ENCODE measurements at places on chromosomes 7 and 10.

DNA sequence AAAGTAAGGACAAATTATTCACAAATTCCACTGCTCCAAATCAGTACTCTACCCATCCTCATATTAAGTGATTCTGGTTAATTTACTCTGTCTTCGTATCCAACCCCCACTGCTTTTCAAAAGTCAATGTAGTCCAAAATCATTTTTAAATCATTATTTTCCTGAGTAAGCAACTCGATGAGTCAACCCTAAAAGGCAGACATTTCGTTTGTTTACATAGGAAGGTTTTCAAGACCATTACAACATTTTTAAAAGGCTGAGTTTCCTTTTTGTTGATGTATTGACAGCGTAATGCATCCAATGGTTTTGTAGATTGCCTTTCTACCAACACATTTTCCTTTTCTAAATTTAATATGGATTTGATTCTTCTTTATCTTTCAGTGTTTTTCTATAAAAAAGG is 523.0 kb upstream of the ANKRD30A start:
- DNase-seq: no peak

DNA sequence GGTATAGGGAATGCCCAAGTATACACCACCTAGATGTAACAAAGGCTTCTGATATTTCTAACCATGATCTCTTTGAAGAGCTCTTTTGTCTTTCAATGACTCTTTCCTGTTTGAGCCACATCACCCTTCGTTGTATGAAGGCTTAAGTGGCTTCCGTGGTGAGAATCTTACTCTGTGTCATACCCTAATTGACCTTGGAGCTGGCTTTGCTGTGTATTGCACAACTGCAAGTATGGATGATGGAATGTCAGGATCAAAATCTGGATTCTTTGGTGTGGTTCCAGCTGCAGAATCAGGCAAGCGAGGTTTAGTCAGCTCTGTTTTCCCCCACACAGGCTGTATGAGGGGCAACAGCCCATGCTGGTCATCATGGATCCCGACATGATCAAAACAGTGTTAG is 16.0 kb downstream of the CYP3A43 start:
- DNase-seq: no peak

DNA sequence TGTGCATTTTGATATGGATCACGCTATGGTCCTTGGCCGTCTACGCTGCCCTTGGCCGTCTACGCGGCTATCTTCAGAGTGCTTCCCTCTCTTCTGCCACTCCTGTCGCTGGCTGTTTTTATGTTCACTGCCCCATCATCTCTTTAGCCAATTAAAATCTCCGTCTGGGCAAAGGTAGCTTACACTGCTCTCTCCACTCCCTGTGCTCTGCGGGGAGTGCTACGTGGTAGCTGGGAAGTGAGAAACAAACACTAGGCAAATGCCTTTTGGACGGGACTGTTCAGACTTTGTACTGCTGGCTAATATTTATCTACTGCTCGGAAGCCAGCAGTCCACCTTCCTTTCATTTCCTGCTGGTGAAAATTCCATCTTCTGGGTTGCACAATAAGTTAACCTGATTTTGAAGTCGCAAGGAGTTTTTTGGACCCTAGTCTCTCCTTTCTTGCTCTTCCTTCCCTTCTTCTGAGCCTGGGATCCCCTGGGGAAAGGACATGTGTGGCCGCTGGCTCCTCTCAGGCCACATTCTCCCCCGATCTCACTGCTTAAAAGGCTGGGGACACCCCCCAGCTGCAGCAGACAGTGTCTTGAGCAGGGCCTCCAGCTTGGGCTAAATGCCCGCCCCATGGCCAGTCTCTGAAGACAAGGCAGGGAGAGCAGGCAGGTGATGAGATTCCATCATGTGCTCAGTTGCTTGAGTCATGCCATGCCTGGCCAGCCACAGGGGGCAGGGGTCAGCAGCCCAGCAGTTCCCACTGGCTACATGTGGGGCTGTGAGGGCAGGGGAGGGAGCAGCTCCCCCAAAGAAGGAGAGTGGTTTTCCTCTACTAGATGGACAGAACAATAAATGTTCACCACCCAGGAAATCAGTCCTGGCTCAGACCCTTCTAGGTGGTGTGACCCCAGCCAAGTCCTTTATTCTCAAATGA is 25.5 kb upstream of the RBM33 start:
- no peak for DNase-seq

GRCh38 chr10:48974510-48975156 is 35.0 kb upstream of the LRRC18 start:
- DNase-seq: no peak

GRCh38 chr10:89122433-89123051 is 84.6 kb downstream of the CH25H start:
- no peak for DNase-seq

DNA sequence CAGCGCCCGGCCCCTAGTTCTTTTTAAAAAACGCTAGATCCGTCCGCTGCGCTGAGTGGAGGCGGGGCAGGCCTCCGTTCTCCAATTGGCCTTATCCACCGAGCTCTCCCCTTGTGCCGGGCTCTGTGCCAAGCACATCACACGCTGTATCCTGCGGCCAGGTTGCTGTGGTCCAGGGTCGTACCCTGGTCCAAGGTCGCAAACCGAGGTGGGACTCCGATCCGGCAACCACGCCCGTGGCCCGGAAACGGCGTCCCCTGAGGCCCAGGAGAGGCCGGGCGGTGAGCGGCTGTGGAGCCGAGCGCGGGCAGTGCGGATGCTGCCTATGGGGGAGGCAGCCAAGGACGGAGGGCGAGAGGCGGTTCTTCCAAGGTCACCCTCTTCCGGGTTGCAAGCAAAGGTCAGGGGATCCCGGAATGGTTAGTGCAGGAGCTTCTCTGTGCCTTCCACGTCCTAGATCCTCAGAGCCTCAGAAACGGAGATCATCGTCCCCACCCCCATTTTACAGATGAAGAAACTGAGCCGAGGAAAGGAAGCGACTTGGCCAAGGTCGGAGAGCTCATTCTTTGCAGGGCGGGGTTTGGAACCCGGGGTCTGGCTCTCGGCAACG is 72.4 kb upstream of the LRRC4 start:
- no peak for DNase-seq

GRCh38 chr7:128000854-128001265 is 30.4 kb downstream of the LRRC4 start:
- no peak for DNase-seq

- DNase-seq: no peak
Measured at GRCh38 chr10:60271319-60272040, 118.2 kb downstream of the ANK3 start.

DNA sequence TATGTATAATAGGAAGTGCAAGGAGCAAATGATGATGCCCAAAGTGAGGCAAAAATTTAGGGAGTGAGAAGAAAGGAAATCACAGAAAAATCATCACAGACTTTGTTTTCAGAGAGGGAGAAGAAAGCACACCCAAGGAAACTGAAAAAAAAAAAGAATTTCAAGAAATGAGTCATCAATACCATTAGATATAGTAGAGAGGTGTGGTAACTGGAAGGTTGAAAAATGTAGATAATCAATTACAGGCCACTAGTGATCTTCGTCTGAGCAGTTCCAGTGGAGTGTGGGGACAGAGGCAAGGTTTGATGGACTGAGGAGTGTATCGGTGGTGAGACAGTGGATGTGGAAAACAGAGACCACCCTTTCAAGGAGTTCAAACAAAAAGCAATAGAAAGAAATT is 31.7 kb downstream of the ASB4 start:
- no peak for DNase-seq

DNA sequence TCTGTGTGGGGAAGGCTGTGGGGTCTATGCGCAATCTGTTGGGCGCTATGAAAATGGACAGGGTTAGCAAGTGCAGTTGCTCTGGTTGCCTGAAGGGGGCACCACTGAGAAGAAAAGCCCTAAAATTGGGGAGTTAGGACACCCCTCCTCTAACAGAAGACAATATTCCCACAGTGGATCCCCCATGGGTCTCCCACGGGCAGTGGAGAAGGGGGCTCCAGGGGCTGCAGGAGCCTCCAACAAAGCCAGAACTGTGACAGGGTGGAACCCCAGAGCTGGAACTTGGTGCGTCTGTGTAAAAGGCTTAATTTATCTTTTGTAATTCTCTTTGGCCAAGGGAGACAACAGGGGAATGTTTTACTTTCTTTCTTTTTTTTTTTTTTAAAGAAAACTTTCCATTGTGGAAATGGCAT is 12.5 kb upstream of the COL13A1 start:
- DNase-seq: no peak

- no peak for DNase-seq
Measured at GRCh38 chr10:33066558-33067236, 108.7 kb upstream of the ITGB1 start.

DNA sequence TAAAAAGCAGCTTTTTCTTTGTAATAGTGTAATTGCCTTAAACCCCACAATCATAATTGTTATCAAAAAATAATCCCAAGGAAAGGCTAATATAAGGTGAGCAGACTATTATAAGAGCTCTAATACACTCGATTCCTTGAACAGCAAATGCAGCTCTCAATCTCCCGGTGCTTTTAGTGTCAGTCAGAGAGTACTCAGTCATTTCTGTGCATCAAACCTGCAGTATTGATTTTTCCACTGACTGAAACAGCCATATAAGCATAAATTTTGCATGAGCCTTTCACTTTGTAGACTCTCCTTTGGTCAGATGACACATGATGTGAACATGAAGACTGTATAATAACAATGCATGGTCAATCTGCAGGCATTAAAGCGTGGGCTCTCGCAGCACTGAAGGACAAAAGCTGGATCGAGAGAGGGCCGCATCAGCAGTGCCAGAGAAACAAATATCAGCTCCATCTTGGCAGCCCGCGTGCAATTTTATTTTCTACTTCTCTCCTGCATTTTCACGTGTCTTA is 272.0 kb downstream of the POU6F2 start:
- no peak for DNase-seq

DNA sequence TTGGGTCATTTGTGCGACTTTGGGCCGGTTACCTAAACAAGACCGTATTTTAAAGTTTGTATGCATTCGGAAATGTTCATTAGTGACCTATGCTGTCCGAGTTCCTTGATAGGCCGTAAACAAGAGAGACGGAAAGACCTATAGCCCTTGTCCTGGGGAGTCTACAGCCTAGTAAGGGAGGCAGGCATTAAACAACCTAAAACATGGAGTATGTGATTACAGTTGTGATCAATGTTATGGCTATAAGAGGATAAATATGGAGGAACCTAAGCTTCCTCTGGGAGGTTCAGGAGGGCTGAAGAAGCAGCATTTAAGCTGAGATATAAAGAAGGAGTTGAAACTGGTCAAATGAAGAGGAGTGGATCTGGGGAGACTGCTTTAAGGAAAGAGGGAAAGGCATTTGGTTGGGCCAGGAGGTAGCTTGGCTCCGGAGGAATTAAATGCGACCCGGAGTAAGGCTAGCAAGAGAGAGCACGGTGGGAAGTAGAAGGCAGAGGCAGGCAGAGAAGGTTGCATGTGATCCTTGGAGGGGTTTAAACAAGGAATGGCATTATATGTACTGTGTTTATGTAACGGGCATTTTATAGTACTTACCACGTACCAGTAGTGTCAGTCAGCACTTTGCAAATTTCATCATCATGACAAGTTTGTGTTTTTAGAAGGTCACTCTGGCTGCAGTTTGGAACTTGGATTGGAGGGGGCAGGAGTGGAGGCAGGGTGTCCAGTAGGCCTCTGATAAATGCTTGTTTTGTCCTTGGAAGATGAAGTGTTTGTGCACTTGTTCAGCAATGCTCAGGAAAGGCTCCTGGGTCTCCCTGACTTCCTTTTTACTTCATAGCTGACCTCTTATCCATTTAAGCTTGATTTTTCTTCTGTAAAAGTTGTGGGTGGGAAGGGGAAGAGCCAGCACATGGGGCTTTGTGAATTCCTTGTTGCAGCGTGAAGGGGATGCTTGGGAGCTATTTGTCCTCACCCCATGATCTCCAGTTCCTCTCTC is 1.0 kb upstream of the AVPI1 start:
- no peak for DNase-seq

DNA sequence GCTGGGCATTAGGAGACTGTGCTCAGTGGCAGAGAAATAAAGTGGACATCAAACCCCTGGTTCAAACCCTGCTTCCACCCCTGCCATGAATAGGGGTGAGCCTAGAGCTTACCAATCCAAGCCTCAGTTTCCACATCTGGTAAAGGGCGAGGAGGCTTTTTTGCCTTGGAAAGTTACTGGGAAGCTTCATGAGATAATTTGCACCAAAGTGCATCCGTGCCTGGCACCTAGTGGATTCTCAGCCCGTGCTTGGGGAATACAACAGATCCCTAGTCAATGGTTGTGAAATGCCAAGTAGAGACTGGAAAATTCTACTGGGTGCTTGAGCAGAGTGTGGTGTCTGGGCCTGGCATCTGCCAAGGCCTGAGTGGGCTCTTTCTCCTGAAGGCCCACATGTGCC is 158.7 kb upstream of the ZMIZ1 start:
- no peak for DNase-seq

GRCh38 chr10:28200775-28201174 is 102.1 kb downstream of the MPP7 start:
- no peak for DNase-seq

DNA sequence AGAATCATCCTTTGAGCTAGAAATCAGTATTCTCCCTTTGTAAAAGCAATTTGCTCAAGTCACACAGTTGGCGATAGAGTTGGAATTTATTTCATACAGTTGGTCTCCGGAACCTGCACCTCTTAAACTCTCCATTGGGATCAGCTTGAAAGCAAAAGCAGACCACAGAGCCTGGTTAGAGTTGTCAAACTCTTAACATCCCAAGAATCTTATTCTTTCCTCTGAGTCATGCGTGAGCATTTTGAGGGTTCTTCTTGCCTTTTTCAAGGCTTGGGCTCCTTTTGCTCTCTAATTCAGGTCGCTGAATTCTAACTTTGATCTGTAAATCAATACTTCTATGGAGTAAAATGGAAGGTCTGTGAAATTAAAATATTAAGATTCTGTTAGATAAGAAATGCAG is 19.6 kb upstream of the SCIN start:
- no peak for DNase-seq

- no peak for DNase-seq
Measured at GRCh38 chr7:143145-143751, 49.1 kb upstream of the FAM20C start.

GRCh38 chr10:94129393-94130130 is 135.8 kb downstream of the PLCE1 start:
- DNase-seq: no peak

- DNase-seq: no peak
Measured at GRCh38 chr7:98315318-98315993, 34.0 kb downstream of the BRI3 start.

GRCh38 chr7:22823142-22823497 is 471 bp upstream of the TOMM7 start:
- DNase-seq: no peak

- no peak for DNase-seq
Measured at GRCh38 chr7:5635006-5635405, 146.5 kb downstream of the RNF216 start.

- DNase-seq: no peak
Measured at GRCh38 chr7:119944601-119944972, 328.4 kb upstream of the KCND2 start.

GRCh38 chr10:21989453-21990154 is 13.9 kb downstream of the DNAJC1 start:
- DNase-seq: peak; percentile 18

- DNase-seq: no peak
Measured at GRCh38 chr10:4216726-4217125, 431.7 kb upstream of the KLF6 start.

DNA sequence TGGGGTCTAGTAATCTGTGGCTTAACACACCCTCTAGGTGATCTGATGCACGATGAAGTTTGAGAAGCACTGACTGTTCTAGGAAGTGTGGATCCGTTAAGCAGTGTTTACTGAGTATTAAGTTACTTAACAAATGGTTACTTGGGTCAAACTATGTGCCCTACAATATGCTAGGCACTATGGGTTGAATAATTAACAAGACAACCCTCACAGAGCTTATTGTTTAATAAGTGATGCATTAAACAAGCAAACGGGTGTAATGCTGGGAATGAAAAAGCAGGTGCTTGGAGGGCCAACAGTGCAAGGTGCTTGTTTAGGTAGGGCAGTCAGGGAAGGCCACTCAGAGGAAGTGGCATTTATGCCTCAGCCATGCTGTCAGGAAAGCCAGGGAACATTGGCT is 378.0 kb upstream of the PODXL start:
- DNase-seq: no peak

Data from T-helper 1 cell (primary cell).